ENCODE measurements at places on chromosomes 7 and 10. TPM values are rescaled to one million over a fixed set of nuclear protein-coding genes. Genes with fewer than 3 reads are reported as not detected.

Gene SP8
- total RNA-seq: not detected

Gene SLC39A12
- under 0.01 TPM for total RNA-seq

Gene ARL3
- 5.2 TPM for total RNA-seq

Gene PAX4
- total RNA-seq: not detected

Gene SAMD9
- 3.1 TPM for total RNA-seq

Gene CUZD1
- 0.52 TPM for total RNA-seq

Gene CPA1
- 2.6 TPM for total RNA-seq

Gene SLC18A3
- not detected for total RNA-seq

Gene PPP1R3C
- total RNA-seq: 218 TPM

Data from skeletal muscle tissue (tissue), 5 donors.